Omental fat pad (tissue), 4 donors: ENCODE measurements at places on chromosomes 2 and 18. TPM values are rescaled to one million over a fixed set of nuclear protein-coding genes. Genes with fewer than 3 reads are reported as not detected.

GRCh38 chr2:213149949-213150314, 1.5 kb downstream of the IKZF2 start:
- DNase-seq, result no peak

DNA sequence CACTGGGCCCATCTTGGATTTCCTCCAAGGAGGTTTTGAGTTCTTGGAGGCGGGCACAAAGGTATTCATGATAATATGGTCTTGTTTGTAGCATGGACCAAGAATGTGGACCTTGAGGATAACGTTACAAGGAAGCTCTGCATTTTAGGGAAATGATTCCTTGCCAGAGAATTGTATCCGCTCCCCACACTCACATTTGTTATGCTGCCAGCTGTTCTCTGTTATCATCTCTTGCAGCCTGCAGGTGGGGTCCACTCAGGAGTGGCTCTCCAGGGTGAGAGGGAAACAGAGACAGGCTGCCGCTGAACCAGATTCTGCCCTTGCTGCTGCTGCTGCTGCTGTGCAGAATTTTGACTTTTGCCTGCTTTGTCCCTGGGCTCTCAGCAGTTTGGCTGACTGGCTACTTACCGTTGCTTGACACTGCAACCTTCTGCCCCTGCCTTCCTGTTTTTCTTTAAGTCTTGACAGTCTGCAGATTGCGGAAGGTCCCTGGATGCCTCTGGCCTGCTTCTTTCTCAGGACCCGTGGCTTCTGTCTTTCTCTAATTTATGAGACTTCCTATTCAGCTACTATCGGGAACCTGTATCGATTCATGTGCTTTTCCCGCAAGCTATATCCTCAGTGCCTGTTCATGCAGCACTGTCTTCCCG, 122.3 kb upstream of the DOCK10 start:
- no peak for DNase-seq

The SULT1C4 gene
- 16.2 TPM for total RNA-seq

- DNase-seq, result no peak
These were observed 16.9 kb downstream of the SH2D6 start for GRCh38 chr2:85435220-85435958.

DNA sequence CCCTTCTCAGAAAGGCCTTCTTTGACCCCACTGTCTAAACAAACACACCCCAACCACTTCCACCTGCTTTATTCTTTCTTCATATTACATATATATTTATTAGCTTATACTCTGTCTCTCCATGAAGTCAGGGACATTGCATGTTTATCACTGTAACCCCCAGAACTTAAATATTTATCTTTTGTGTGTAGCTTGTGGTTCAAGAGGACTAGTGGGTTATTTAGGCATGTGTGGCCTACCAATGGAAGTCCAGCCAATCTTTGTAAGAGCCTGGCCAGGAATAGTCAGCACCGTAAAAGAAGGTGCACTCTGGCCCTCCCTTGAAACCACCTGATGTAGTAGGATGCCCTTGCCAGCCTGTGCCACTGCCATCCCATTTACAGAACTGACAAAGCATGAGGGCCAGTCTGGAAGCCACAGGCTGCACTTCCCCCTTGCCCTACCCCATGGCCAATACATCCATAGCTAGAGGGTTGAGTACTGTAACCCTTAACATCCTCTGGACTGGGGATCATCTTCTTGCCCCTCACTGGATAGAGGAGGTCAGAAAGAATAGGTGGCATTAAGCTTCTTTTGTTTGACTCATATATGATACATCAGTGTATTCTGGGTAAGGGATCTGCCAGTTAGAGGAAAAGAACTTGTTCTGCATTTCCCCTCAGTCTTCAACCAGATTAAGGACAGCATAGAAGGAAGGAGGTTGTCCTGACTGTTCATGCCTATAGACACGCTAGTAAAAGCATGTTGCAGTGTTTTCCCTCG, 4.9 kb downstream of the NEMP2 start:
- no peak for DNase-seq

The LCT gene
- not detected for total RNA-seq

DNA sequence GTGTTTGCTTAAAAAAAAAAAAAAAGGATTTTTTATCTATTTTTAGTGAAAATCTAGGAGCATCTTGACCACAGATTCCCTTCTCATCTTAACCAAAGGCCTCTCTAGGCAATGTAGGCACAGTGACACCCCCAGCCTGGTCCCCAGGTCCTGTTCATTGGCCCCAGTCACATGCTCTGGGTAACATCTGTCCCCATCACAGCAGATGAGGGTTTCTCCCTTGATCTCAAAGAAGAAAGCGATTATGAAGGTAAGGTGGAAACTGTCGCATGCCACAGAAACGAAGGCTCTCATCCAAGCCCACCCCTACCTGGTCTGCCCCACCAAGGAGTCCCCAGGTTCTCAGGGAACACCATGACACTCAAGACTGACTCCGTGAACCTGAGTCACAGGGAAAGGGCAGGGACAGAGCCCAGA, 4.7 kb downstream of the HS6ST1 start:
- no peak for DNase-seq

DNA sequence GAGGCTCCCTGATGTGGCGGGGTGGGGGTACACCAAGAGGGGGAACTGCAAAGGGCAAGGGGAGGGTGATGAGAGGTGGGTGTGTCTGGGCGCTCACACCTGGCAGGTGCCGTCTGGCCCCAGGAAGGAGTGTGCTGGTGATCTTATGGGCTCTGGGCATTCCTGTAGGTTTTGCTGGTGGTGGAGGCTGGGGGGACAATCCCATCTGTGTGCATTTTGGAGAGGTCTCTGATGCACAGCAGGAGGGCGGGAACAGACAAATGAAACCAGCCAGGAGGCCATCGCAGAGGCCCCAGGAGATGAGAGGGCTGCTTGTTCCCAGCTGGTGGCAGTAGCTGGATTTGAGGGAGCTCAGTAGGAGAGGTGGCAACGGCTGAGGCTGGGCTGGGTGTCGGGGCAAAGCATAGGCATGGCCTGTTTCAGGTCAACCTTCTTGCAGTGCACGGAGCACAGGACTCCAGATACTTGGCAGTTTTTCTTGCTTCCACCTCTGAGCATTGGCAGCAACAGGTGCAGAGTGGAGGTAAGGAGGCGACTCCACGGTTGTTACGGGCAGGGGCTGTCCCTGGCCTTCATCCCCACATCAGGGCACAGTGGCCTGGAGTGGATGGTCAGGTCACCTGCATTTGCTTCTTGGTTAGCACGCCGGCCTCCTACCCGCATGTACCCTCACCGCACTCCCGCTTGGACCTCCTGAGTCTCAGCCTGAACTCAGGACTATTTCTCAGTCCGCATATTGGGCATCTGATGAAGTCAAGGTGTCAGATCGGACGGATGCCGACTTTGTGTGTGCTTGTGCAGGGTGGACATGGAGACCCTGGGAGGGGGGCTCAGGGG, 194.2 kb upstream of the HDAC4 start:
- peak; percentile 20 for DNase-seq

GRCh38 chr2:43127208-43127940, 99.0 kb downstream of the ZFP36L2 start:
- peak; percentile 55 for DNase-seq

DNA sequence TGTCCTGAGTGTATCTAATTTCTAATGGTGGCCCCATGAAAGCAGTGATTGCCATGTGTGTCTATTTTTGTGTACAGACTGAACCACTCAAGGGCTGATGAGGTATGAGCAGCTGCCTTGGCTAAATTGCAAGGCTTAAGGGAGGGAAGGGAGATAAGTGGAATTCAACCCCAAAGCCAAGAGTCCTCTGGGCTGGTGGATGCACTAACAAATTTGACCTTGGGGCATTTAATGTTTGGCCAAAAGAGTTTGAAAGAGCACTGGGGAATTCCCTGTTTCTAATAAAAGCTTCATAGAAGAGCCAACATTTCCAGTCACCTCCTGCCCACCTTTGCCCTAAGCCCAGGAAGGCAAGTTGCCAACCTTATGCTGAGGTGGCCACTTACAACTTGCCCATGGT, 172.1 kb downstream of the SETBP1 start:
- no peak for DNase-seq

GRCh38 chr2:122368576-122369243, 613.3 kb downstream of the TSN start:
- no peak for DNase-seq

DNA sequence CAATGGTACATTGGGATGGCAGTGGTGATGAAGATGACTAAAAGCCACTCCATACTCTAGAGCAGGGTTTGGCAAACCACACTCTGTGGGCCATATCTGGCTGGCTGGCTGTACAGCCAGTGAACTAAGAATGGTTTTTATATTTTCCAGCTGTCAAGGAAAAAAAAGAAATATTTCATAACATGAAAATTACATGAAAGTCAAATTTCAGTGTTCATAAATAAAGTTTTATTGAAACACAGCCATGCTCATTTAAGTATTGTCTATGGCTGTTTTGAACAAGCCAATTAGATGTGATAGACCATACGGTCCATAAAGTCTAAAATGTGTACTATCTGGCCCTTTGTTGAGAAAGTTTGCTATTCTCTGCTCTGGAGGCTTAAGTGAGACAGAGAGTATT, 1.5 kb downstream of the TTC21B start:
- DNase-seq, result no peak

DNA sequence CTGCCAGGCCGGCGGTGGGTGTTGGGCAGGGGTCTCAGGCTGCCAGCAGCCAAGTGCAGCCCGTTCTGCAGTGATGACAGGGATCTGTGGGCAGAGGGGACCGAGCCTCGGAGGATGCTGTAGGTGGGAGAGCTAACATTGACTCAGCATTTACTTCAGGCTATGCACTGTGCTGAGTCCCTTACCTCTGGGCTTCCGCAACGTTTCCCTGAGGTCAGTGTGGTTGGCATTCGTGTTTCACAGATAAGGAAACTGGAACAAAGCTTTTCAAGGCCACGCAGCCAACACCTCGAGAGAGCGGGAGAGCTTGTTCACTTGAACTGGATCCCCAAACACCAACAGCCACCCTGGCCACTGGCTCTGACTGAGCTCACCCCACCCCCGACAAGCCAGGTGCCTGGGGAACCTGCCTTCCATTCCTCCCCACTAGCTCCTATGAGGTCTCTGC, 839 bp upstream of the GPR148 start:
- DNase-seq, result no peak

The REG3G gene
- not detected for total RNA-seq

- DNase-seq, result no peak
These were observed 665.3 kb downstream of the STK39 start for GRCh38 chr2:167581961-167582574.

GRCh38 chr2:176072951-176073904, 10.5 kb downstream of the EVX2 start:
- no peak for DNase-seq

DNA sequence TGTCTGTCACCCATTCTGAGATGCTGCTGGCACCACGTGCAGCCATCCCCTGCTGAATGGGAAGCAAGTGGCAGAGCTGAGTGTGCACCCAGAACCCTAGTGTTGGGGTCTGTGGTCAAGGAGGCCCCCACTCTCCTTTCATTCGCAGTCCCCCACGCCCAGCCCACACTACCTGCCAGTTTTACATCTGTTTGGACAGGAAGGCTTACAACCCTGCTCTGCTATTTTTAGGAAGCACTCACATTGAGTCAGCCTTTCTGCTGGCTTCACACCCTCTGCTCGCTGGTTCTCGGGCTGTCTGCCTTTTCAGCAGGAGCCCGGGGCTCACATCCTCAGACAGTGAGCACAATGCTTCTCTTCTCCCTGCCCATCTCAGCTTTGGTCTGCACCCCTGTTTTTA, 10.7 kb upstream of the ADCY3 start:
- no peak for DNase-seq

The TMEM198 gene
- total RNA-seq, result 6.2 TPM
